Stimulated activated CD4-positive, alpha-beta T cell treated with anti-CD3 and anti-CD28 coated beads, Interleukin-1b, Interleukin-23, amount 100 ng/mL, for 48 hours (primary cell): ENCODE measurements at places on chromosomes 7 and 10.

- no peak for DNase-seq
These were observed 444.1 kb upstream of the LRRN3 start for GRCh38 chr7:110646804-110647203.

DNA sequence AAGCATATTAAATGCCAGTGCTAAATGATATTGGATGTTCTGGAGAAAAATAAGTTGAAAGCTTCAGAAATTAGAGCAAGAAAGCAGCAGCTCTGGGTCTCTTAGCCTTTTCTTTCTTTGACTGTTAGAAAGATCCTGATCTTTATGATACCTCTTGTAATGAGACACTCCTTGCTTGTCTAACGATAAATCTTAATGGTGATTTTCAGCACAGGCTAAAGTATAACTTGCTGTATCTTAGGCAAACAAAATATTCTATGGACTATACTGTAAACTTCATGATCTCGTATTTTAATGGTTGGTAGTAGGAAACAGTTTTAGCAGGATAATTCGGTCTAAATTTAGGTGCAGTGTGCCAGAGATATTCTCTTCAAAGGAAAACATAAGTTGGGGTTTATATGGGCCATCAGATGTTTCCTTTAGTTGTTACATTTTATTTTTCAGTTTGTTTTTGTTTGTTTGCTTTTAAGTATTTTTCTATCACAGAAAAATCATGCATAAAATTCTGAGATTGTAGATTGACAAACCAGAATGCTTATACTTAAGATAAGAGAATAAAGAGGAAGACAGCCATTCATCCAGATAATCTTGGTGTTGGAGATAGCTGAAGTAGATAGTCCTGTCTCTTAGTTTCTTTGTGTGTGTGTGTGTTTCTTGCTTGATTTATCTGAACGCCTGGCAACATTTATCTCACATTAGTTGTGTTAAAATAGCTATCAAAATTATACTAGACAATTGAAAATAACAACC lies 4.7 kb downstream of the CASD1 start:
- DNase-seq, result no peak

- DNase-seq, result no peak
These were observed 80.1 kb upstream of the MKRN1 start for GRCh38 chr7:140559410-140559809.

GRCh38 chr10:21368022-21368582 lies 157.4 kb downstream of the SKIDA1 start:
- no peak for DNase-seq

- DNase-seq, result no peak
These were observed 240.9 kb downstream of the THSD7A start for GRCh38 chr7:11591055-11591633.

DNA sequence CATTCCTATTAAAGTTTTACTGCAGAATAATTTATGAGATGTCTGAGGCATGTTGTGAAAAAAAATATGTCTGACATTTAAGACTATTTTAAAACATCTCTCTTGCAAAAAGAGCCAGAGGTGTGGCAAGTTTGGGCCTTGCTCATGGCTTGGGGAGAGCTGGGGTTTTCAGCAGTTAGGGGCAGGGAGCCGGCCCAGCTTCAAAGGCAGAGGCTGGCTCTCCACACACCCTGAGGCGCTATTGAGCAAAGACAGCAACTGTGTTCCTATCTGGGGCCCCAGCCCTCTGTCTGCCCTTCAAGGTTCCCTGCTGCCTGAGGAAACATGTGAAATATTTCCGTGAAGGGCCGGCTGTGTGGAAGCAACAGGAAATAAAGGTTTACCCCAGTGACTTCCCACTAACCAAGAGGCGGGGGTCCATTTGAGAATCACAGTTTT lies 94.0 kb downstream of the SORBS1 start:
- DNase-seq, result no peak

- DNase-seq, result no peak
These were observed 799 bp downstream of the KCNK18 start for GRCh38 chr10:117198088-117198487.

GRCh38 chr7:157476201-157476600 lies 139.4 kb downstream of the DNAJB6 start:
- DNase-seq, result no peak

DNA sequence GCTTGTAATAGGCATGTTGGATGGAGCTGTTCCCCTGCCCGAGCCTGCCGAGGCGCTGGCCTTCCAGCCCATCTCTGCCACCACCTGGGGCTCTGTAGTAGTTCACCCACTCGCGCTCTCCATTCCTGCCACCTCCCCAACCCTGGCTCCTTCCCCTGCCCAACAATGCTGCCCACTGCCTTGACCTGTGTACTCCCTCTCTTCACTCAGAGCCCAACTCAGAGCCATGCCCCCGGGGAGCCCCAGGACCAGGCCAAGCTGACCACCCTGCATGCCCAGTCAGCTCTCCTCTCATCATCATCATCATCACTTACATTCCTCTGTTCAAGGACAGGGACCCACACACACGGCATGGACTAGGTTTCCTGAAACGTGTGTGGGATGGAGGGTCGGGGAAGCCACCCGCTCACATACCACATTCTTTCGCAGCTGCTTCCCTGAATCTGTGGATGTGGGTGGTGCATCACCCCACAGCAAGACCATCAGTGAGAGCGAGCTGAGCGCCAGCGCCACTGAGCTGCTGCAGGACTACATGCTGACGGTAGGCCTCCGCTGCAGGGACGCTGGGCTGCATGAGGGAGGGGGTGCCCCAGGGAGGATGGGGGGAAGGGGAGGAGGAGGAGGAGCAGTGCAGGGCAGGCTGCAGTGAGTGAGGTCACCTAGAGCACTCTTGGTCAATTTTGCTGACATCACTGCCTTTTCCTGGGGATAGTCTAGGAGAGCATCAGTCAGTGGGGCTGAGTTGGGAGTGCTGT lies 15.6 kb downstream of the NACAD start:
- no peak for DNase-seq

DNA sequence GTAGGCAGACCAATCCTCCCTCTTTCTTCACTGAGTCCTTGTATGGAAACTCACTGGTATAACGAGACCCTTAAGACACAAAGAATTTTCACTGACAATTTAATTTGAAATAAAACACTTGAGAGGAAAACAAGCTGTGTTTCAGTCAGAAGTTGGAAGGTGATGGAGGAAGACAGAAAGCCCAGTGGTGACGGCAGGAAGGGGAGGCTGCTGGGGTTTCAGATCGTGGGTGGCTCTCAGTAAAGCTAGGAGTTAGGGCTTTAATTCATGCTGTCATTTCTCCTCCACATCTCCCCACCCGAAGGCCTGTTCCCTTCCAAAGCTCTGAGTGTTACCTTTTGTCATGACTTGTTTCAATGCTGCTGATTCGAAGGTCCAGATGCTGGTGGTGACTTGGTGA lies 605.2 kb upstream of the DPP6 start:
- no peak for DNase-seq

GRCh38 chr10:129922598-129923123 lies 41.4 kb downstream of the EBF3 start:
- no peak for DNase-seq

- DNase-seq, result no peak
These were observed 115.6 kb downstream of the ABCA13 start for GRCh38 chr7:48286836-48287235.

DNA sequence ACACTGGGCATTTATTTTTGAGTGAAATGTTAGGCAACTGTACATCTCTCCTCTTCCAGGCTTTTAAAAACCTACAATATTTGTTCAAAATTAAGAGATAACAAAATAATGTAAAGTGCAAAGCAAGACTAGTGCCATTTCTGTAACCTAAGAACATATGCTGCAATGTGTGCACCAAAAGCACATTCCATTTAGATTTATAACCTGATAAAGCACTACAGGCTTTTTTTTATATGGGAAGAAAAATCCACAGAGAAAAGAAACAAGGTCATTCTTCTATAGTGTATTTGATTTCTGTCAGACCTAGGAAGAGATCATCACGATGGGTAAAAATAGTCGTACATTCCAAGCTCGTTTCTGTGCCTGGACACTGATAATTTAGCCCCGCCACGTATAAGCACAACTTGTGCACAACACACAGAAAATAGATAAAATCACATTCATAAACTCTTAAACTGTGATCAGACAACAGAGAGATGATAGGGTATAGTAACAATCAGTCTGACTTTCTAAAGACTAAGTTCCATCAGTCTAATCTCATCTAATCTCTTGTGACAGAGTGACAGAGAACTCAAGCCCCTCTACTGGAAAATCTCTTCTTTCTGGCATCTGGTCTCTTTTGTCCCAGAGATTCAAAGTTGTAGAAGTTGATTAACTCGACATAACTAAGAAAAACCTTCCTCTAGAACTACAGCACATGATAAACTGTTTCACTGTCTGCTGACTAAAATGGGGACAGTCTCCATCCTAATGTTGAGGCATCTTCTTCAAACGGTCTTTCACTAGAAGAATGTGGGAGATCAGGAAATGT lies 6.7 kb downstream of the LAMB1 start:
- no peak for DNase-seq

- DNase-seq, result no peak
These were observed 25.2 kb upstream of the OTUD1 start for GRCh38 chr10:23413629-23414089.

- DNase-seq, result no peak
These were observed 149.4 kb downstream of the LYZL1 start for GRCh38 chr10:29438271-29438670.

DNA sequence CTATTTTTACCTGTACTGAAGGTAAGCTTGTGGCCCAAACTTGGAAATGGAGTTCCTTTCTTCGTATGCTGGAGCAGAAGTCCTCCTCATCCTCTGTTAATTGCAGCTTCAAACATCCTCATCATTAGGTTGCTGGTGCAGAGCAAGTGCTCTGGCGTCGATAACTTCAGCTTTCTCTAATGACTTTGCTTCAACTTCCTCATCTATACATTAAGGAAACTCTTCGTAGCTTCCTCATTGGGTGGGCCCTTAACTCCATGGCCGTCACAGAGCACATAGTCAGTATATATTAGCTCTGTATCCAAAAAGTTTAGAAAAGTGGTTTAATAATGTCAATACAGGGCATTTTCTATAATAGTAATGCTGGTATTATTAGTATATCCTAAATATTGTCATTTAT lies 447.7 kb downstream of the SUGCT start:
- no peak for DNase-seq

DNA sequence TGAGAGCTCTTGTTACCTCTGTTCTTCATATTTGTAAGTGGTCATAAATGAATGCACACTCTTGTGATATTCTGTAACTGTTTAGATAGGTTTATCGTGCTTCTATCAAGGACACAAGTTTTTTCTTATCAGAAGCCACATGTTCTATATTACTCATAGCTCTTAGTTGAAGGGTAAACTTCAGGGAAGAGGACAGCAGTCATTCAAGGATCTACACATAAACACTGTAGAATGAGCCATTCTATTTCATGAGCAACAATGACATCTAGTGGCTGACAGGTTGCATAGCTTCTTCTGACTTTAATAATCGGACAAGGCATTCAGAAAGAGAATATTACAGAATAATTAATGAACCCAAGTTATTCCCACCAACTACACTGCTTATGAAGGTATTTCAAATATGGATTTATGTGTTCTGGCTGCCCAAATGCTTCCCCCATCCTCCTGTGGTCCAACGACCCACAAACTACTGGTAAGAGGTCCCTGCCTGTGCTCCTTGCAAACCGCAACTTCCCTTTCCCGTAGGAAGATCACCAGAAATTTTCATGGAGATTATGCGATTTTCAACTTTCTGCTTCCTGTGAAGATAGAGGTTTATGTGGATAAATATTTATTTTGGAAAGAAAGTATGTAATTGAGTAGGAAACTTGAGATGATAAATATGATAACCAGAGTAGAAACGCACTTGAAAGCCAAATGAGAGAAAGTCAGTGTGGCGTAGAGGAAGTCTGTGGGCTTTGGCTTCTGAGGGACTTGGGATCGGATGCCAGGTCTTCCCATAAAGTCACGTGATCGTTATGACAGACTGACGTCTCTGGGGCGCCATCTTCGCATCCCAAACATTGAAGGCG lies 16.8 kb upstream of the ABCB5 start:
- DNase-seq, result no peak

GRCh38 chr10:7866176-7866575 lies 47.9 kb downstream of the TAF3 start:
- no peak for DNase-seq

DNA sequence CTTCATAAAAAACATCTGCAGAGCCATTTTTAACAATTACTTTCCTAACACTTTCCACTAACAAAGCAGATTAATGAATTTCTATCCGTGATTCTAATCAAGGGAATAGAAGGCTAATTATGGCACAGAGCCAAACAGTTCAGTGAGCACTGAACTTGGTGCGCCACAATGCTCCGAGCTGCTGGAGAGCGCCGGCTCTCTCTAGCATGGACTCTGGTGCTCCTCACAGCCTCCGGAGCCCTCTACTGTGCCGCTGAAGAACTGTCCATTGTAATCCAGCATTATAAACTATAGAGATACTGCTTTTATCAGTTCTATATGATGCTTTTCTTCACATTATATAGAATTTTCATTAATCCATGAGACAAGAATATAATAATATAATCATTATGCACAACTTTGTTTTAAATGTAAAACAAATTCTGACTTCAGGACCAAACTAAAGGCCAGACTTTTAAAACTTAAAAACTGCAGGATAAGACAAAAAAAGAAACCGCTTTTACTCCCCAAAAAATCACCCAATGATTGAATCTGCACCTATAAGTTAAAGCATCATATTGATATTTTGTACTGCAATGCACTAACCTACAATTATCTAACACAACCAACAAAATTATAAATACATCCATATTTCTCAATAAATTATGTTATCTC lies 123.6 kb downstream of the RNF32 start:
- no peak for DNase-seq

DNA sequence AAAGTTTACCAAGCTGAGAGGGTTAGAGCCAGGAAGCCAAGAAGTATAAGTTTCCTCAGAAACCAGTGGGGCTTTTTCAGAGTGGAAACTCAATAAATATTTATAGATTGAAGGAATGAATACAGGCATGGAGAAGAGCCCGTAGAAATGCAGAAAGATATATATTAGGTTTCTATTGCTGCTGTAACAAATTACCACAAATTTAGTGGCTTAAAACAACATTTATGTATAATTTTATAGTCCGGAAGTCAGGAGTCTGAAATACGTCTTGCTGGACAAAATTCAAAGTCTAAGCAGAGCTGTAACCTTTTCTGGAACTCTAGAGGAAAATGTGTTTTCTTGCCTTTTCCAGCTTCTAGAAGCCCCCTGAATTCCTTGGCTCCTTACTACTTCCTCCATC lies 107.3 kb upstream of the SEMA3D start:
- no peak for DNase-seq

- no peak for DNase-seq
These were observed 86.9 kb downstream of the AOAH start for GRCh38 chr7:36637417-36637816.

DNA sequence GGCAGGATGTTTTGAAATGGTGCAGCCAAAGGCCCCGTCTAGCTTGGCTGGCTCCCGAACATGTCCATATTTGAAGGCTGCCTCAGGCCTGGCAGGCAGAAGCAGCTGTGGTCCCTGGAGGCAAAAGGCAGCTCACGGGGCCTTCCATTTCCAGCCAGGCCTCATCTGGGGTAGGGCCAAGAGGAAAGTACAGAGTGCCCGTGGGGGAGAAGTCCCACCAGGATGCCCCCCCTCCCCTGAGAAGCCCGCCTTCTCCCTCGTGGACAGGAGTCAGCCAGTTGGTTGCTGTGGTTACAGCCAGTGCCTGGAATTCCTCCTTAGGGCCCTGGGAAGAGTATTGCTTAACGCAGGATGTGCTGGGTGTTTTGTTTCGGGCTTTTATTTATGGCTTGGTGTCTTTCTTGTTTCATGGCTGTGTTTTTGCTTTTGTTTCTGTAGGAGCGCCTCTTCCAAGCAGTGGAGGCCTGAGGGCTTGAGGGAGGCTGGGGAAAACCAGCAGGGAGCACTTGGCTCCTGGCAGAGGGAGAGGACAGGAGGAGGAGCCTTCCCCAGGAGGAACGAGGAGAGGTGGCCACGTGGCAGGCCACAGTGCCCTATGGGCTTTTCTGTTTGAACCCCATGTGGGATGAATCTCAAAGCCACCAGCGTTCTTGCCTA lies 45.4 kb downstream of the CHST3 start:
- DNase-seq, result no peak
